ENCODE measurements at places on chromosomes 13 and 19.
A peak's percentile ranks its signal among the peaks of the same experiment; 100 is the strongest.

GRCh38 chr13:78341032-78341431 lies 262.3 kb downstream of the POU4F1 start:
- no peak for DNase-seq

GRCh38 chr19:13441810-13442512 lies 64.3 kb downstream of the CACNA1A start:
- peak; percentile 62 for DNase-seq

GRCh38 chr13:26921918-26922317 lies 161.3 kb upstream of the GPR12 start:
- DNase-seq = no peak

DNA sequence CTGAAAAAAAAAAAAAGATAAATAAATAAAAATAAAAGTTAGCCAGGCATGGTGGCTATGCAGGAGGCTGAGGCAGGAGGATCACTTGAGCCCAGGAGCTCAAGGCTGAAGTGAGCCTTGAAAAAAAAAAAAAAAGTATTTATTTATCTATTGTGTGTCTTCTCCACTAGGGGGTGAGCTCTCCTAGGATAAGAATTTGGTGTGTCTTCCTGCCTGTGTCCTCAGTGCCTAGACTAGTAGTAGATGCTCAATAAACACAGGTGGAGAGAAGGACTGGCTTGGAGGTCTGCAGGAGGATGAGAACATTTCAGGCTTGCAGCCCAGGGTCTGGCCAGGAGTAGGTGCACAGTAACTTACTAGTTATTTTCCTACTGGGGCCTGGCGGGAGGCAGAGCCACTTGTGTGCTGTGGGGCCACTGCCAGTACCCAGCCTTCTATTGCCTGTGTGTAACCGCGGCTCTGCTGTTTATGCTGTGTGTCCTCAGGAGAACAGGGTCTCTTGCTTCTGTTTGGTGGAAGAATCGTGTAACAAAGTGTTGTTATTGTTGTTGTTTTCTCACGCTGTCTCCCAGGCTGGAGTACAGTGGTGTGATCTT lies 5.4 kb downstream of the LMTK3 start:
- DNase-seq = peak; percentile 60

DNA sequence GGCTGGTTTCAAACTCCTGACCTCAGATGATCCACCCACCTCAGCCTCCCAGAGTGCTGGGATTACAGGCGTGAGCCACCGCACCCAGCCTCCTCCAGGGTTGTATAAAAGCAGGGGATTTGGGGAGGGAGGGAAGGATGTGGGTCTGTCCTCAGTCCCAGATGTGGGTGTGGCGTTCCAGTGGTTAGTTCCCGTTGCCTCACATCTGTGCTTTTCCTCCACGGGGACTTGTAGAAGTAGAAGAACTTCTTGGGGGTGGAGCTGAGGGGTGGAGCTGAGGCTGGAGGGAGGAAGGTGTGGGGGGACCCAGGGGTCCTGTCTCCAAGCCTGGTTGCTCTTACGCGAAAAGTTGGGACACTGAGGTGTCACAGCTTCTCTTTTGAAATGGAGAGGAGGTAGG lies 514 bp upstream of the MCEMP1 start:
- no peak for DNase-seq

DNA sequence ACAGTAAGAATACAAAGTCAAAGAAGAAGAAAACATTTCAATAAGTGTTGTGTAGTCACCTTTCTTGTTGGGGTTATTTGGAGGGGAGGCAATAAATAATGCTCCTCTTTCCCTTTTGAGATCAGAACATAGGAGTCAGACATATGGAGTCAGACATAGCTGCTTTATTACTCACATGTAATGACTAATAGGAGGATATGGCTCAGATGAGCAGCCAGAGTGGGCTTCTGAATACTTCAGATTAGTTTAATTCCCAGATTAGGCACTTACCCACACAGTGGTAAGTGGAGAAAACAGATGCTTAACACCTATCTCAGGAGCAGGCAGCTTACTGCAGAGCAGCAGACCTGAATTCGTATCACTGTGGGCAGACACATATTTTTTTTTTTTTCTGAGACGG lies 31.7 kb upstream of the C1QTNF9B start:
- no peak for DNase-seq

GRCh38 chr19:40627486-40628279 lies 26.5 kb downstream of the LTBP4 start:
- DNase-seq = no peak

- no peak for DNase-seq
These were observed at the start of gene CCNA1 for GRCh38 chr13:36432106-36432544. Gene CCNA1, plus strand, starts transcription at chr13:36432495. Its CDS starts 562 bp downstream, at chr13:36433057.

DNA sequence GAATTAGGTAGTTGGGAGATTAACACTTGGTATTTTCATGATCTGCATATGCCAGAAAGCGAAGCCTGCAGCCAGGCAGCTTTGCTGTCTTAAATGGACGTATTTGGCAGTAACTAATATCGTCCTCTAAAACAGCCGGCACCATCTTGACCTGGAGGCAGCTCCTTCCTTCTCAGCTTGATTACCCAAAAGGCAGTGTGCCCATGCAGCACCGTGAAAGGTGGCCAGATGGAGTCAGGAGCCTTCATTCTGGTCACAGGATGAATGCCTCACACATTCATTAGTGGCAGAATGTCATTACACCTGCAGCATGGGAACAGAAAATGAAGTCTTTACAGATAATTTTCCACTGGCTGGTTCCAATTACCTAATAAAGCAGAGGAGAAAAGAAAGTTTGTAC lies 59.0 kb upstream of the FLT1 start:
- no peak for DNase-seq

DNA sequence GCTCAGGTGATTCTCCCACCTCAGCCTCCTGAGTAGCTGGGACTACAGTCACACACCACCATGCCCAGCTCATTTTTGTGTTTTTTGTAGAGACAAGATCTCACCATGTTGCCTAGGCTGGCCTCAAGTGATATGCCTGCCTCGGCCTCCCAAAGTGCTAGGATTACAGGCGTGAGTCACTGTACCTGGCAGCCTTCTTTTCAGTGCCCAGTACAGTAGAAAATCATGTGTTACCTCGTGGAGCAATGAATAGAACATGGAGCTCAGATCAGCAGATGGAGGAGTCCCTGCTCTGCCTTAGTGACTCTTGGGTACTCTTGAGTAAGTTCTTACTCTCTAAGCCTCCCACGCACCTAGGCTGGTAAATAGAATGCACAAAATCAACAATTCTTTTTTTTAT lies 44.7 kb downstream of the THSD1 start:
- DNase-seq = no peak

- no peak for DNase-seq
These were observed 28.7 kb downstream of the ZMYM5 start for GRCh38 chr13:19834704-19835103.

DNA sequence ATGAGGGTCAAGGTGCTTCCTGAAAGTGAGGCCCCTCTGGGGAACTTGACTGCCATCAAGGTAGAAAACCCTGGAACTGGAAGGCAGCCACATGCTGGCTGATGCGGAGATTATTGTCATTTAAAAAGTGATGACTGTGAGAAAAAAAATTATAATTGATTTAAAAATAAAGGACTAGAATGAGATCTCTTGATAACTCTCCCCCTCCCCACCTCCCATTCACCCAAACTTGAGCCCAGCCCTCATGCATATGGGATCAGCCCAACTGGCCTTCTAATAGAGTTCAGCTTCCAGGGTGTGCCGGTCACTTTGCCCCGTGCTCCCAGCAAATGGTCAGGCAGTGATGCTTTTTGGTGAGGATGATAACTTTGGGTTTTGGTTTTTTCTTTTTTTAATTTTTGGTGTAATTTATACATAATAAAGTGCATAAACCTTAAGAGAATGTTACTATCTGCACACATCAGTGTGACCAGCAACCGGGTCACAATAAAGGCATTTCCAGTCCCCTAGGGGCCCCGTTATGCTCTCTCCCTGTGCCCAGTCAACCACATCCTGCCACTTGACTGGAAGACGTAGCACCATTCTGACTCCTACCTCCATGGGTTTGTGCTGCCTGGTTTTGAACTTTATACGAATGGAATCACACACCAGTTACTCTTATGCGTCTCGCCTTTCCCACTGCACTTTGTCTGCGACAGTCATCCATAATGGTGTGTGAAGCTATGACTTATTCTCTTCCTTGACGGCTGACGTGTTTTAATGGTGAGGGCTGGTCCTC lies 187.9 kb downstream of the USP12 start:
- DNase-seq = no peak

DNA sequence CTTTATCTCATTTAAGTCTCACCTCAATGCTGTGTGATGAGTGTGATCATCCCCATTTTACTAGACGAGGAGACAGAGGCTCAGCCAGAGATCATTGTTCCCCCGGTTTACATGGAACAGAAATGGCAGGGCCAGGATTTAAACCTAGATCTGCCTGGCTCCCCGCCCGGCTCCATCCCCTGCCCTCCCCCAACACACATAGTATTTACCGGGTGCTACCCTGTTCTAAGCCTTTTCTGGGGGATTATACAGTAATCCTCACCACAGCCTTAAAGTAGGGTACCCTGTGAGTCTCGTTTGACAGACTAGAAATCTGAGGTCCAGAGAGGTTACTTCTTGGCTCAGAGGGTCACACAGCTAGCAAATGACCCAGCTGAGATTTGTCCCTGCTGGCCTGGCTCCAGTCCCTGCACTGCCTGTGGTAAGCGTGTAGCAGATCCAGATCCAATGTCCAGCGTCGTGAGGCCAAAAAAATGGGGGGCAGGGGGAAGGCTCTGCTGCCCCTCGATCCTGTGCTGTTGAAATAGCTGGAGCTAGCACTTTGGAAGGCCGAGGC lies 3.8 kb upstream of the KLC3 start:
- DNase-seq = no peak

DNA sequence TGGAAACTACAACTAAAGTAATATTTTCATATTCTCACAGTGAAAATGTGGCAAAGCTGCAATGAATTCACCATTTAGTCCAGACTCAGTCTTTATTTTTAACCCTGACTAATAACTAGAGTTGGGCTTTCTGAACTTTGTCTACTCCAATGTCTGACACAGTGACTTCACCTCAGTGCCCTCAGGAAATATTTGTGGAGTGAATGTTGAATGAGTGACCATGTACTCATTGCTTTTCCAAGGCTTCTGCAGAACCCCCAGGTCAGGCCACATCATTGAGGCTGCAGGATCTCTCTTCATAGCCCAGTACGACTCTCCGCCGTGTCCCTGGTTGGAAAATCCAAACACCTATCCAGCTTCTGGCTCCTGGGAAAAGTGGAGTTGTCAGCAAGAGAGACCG lies 1.8 kb downstream of the ZNF175 start:
- no peak for DNase-seq

GRCh38 chr19:13420780-13421179 lies 85.5 kb downstream of the CACNA1A start:
- DNase-seq = no peak

- DNase-seq = no peak
These were observed 156.5 kb upstream of the SLC10A2 start for GRCh38 chr13:103222683-103223082.

DNA sequence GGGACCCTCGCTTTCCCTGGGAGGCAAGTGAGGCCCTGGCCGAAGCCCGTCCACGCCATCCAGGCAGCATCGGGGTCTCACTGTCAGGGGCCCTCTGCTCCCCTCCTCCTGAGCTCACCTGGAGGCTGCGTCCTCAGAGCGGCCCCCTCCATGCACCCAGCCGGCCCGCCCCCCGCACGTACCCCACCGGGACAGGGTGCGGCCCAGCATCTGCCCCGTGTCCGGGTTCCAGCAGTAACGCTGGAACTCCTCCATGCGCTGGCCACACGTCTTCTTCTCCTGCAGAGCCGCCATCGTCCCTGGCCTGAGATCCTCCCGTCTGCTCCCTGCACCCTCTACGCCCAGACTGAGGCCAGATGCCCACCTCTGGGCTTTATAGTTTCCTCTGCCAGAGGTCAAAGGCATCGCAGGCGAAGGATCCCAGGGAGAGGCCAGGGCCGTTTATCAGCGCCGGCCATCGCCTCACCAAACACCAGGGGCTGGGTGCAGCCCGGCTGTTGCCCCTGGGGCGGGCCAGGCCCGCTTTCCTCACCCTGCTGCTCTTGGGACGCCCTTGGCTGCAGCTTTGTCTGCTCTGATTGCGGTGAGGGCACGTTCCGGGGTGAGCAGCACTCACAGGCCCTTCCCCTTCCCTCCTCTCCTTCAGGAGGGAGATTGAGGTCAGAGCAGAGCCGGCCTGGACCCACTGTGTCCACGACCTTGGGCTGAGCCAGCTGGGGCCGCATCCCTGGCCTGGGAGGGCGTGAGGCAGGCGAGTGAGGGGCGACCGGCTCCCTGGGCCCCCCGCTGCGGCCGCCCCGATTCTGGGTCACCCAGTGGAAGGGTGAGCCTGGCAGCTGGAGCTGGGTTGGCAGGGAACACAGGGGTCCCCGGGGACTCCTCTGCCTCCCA lies at the start of gene ATP4B:
Gene ATP4B, minus strand, starts transcription at position 348 of the 891 bp plus-strand sequence. Its CDS starts 54 bp downstream, at position 294.
- no peak for DNase-seq

DNA sequence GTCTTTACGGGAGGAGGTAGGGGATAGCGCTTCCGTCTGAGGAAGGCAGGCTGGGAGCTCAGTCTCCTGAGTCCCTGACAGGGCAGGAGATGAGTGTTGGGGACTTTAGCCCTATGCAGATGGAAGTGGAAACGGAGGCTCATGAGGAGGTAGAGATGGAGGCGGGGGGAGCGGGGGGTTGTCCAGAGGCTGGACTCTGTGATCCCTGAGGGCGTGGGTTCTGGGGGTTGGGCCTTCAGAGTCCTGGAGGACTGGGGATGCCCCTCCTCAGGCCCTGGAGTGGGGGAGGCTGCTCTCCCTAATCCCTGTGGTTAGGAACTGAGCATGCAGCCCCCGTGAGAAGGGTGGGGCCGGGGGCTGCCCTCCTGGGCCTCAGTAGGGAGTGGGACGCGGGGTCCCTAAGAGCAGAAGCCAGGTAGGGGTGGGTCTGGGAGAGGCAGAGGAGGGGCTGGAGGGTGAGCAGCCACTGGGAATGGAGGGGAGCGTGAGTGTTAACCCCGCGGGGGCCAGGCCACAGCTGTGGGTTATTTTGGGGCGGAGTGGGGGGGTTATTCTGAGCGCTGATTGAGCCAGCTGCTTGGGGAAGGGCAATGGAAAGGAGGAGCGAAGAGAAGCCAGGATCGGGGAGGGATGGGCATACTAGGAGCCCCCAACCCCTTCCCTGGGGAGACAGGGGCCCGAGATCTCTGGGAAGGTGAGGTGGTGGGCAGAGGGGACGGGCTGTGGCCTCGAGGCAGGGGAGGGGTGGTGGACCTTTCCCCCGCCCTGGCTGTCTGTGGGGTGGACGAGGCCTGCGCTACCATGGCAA lies 2.8 kb downstream of the GRIN2D start:
- DNase-seq = no peak

GRCh38 chr13:75178436-75178835 lies 303.5 kb downstream of the TBC1D4 start:
- DNase-seq = no peak

- DNase-seq = no peak
These were observed 12.9 kb upstream of the CCNE1 start for GRCh38 chr19:29798774-29799497.

- DNase-seq = no peak
These were observed 1.8 kb downstream of the GADD45B start for GRCh38 chr19:2477732-2478191.

DNA sequence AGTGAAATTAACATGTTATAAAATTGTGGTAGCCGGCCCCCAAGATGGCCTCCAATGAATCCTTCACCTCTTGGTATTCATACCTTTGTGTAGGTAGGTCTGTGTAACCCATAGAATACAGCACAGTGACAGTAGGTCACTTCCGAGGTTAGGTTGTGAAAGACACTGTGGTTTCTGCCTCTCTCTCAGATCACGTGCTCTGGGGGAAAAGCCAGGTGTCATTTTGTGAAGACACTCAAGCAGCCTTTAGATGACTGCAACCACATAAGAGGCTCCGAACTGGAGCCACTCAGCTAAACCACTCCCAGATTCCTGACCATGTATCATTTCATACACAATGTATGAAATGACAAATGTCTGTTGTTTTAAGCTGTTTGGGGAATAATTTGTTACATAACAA lies 9.8 kb upstream of the USPL1 start:
- no peak for DNase-seq

Data from LoVo (cell line).